ENCODE measurements at places on chromosomes 3 and 15.
A peak's percentile ranks its signal among the peaks of the same experiment; 100 is the strongest.

DNA sequence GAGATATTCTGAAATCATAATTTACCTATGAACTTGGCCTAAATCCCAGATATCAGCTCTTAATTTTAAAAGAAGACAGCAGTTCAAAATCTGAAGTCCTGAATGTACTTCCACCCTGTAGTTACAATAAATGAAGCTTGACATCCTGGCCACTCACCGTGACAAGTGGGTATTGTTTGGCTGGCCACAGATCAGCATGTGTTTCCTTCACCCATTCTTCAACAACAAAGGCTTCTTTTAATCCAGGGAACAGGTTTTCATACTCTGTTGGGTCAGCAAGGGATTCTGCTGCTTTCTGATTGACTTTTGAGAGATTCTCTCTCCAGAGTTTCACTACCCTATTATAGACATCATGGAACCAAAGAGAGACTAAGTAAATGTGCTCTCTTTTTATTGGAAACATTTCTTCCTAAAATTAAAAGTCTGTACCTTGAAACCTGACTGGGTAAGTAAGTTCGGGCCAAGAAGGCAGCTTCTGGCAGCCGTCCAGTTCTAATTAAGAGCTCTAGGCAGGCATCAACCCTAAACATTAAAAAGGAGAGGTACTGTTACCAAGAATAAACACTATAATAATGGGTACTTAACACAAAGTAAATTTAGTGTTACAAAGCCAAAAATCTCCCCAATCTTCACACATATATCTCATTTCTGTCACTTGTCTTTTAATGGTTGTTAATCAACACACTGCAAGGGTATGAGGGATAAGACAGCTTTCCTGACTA is 15.2 kb downstream of the MRPS22 start:
- no peak for DNase-seq

- DNase-seq, result no peak
Observed at GRCh38 chr3:44680921-44681455, 31.5 kb upstream of the ZNF502 start.

GRCh38 chr3:191340966-191341365 is 10.6 kb upstream of the UTS2B start:
- DNase-seq, result no peak

GRCh38 chr3:98449606-98450193 is 13.3 kb upstream of the OR5K1 start:
- no peak for DNase-seq

DNA sequence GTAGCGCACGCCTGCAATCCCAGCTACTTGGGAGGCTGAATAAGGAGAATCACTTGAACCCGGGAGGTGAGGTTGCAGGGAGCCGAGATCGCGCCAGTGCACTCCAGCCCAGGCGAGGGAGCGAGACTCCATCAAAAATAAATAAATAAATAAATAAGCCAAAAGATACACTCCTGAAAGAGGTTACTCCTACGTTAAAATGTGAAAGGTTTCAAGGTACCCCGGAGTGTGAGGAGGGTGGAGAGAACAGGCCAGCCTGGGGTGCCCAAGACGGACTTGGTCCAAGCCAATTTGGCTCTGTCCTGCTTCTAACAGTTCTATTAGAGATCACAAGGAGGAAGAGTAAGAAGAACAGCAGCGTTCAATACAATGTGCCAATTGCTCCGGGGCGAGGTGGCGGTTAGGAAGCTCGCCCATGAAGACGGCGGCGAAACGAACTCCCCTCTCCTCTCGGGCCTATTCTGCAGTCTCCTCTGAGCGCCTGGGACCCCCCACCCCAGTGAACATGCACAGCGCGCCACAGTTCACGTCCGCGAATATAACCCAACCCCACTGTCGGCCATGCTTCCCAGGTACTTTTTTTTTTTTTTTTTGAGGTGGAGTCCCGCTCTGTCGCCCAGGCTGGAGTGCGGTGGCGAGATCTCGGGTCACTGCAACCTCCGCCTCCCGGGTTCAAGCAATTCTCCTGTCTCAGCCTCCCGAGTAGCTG is 942 bp downstream of the ELP6 start:
- DNase-seq, result peak; percentile 10

DNA sequence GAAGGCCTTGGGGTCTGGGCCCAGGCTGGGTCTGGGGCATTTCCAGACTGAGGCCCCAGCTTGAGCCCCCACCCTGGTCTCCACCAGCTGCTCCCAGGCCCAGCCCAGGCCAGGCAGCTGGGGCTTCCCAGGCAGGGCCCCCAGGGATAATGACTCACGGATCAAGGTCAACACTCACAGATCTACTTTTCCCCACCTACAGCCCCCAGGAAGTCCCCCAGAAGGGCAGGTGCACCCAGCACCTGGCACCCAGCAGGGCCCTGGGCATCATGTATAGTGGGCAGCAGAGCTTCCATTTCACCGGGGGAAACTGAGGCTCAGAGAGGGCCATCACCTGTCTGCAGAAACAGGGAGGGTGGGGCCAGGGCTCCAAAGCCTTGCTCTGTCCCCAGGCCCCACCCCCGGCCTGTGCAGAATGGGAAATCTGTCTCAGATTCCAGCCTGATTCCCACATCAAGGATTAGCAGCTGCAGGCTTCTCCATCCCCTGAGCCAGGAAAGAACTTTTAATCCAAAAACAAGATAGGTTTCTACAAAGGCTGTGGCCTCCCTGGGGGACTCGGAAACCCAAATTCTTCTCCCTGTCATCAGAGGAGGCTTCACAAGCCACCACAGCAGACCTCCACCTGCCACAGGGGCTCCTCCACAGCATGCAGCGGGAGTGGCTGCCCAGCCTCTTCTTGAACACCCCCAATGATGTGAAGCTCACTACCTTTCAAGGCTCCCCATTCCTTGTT is 49.8 kb downstream of the IQSEC1 start:
- DNase-seq, result no peak

- DNase-seq, result no peak
Observed at GRCh38 chr3:55512571-55513343, 25.7 kb upstream of the WNT5A start.

DNA sequence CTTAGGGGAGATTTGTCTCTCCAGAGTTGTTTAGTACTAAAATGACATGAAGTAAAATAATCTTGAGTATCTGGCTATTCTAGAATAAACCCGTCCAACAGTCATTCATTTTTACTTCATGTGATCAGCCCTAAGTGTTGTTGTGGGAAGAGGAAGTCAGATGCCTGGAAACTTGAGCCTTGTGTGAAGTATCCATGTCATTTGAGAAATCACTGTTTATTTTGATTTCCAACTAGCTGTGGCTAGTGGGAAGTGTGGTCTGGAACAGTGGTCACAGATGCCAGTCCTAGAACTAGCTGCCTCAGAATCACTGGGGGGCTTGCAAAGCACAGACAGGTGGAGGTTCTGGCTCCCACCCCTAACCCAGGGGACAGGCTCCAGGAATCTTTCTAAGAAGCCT is 77.7 kb upstream of the LIMD1 start:
- DNase-seq, result no peak

GRCh38 chr3:43034911-43035310 is 55.8 kb downstream of the GASK1A start:
- DNase-seq, result no peak

- DNase-seq, result no peak
Observed at GRCh38 chr3:113034011-113034410, 43.2 kb downstream of the GTPBP8 start.

GRCh38 chr3:50503504-50504342 is at the start of gene CACNA2D2:
Gene CACNA2D2, minus strand, starts transcription at chr3:50503634. Its CDS starts 211 bp downstream, at chr3:50503423.
- peak; percentile 80 for DNase-seq

GRCh38 chr3:99474776-99475175 is 163.6 kb upstream of the COL8A1 start:
- no peak for DNase-seq

GRCh38 chr3:23325466-23326065 is 122.4 kb downstream of the UBE2E2 start:
- no peak for DNase-seq

- DNase-seq, result no peak
Observed at GRCh38 chr15:82040862-82041261, 5.0 kb downstream of the MEX3B start.

DNA sequence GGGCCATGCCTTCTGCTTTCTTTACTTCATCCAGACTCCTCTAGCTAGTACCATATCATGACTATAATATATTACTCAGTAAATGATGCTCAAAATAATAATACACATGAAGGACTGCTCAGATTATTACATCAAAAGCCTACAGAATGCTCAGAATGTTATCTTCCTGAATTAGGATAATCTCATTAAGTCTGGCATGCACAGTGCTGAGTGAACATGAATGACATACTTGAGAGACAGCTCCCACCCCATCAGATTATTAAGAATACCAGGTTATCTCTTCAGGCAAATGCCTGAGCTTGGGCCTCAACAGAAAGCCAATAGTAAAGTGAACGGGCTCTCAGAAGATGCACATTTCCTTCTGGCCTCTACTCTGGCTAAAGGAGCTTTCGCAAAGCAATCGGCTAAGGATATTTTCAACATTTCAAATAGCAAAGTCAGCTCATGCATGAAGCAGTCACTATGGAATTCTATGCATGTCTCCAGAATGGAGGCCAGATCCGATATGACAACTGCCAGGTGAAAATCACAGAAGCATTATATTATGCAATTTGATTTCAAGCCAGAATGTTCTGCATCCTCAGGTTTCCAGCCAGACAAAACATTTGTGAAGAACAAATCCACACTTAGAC is 122.6 kb downstream of the KCNMB2 start:
- no peak for DNase-seq

- DNase-seq, result no peak
Observed at GRCh38 chr3:112633757-112634156, 7.2 kb downstream of the CCDC80 start.

DNA sequence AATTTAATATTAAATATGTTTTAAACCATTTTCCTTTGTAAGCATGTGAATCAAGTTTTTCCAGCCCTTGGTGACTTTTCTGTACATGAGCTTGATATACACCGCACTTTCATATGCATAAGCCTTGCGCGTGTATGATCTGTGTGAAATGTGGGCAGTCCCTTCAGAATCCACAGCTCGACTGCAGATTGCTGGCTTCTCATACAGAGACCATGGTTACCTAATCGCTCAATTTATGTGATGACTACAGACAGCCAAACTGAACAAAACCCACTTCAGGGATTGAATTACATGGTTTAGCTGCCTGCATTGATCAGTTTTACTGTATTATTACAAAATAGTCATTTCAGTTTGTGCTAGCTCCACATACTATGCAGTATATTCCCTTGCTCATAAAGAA is 212.3 kb upstream of the NECTIN3 start:
- DNase-seq, result no peak
